ENCODE measurements at places on chromosomes 5 and 9.
A peak's percentile ranks its signal among the peaks of the same experiment; 100 is the strongest.

DNA sequence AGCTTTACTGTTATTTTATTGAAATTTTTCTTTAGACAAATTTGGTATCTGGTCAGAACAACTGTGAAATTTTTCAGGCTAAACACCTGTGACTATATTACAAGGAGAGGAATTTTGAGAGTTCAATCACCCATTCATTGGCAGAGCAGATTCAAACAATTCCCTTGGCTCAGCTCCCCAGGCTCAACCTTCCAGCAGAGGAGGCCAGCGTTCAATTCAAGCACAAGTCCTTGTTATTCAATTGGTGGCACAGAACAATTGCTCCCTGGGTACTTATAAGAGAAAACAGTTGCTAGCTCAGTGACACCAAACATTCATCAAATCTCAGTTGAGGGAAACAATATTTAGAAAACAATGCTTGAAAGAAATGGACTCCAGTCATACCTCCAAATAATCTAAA lies 83.3 kb downstream of the SUSD1 start:
- DNase-seq, result no peak

GRCh38 chr5:77936365-77936693 lies 160.2 kb upstream of the TBCA start:
- no peak for DNase-seq

DNA sequence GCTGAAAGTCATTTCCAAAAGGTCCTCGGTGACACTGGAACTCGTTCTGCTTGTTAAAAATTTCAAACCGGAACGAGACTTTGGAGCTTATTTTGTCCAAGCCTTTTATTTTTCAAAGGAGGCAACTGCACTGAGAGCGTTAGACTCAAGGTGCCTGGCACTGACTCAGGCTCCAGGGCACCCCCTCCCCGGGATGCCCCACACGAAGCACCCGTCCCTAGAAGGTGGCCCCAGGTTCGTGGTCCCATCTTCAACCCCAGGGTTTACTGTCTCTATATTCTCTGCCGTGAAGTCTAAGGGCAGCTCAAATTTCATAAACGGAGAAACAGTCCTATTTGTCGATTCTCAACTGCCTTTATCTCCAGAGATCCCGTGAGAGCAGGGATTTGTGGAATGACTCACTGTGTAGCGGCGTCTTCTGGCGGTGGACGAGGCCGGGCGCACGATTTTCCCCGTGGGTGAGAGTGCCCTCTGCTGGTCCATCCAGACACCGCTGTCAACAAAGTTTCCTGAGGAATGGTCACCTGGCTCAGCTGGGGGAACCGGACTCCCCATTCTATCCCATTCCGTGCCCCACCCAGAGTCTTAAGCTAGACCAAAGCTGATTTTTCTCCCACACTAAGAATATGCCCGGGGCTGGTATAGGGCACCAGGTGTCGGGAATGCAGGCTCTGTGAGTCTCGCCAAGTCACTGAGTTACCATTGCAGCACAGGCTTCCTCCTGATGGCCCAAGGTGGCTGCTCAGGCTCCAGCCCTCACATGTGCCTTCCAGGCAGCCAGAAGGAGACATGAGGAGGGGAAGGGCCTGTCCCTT lies 27.1 kb upstream of the SLC6A19 start:
- peak; percentile 71 for DNase-seq

- peak; percentile 11 for DNase-seq
Observed at GRCh38 chr9:22622815-22623214, 176.2 kb downstream of the DMRTA1 start.

DNA sequence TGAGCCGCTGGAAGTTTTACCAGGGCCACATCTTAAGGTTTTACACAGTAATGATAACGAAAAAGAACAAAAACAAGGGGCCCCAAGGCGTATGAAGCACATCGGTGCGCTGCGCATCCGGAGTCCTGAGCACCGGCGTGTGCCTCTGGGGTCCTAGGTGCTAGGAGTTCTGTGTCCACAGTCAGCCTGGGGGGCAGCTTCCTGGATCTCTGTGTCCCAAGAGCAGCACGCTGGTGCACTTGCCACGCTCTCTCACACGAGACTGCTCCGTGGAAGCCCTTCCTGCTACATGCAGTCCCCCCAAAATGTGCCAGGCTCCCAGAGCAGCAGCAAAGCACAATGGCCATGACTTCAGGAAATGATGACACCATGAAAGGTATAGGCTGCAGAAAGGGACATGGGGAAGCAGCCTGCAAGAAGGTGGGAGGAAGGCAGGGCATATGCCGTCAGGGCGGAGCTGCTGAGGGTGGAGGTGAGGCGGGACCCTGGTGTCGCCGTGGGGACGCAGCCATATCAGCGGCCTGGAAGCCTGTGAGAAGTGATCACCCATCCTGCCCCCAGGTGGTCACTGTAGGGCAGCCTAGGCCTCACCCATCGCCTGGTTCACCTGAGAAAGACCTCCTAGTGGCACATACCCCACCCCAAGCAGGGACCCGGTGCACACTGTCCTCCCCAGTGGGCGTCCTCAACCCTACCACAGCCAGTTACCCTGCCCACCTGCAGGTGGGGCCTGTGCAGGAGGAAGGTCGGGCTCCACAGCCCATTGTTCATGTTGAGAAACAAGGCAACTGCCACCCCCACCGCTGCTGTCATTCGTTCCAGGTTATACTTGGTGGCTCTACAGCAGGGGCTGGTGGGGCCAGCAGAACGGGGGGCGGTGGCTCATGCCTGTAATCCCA lies 23.6 kb upstream of the SLC6A3 start:
- DNase-seq, result peak; percentile 16

DNA sequence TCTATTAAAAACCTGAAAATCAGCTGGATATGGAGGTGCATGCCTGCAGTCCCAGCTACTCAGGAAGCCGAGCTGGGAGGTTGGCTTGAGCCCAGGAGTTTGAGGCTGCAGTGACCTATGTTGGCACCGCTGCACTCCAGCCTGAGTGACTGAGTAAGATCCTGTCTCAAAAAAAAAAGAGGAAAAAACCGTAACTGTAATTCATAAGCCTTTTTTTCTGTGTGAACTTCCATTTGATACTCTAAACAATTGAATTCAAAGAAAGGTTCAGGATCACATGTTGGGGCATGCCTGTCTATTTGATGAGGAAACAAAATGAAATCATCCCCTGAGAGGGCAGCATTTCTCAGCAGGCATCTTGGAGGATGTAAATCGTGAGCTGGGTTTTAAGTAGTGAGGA lies 38.8 kb downstream of the ITGA2 start:
- peak; percentile 34 for DNase-seq

GRCh38 chr5:71587766-71588532 lies 809 bp downstream of the MCCC2 start:
- peak; percentile 21 for DNase-seq

GRCh38 chr9:108861997-108862396 lies at the start of gene ACTL7A:
Gene ACTL7A, plus strand, starts transcription at chr9:108862266. Its CDS starts 57 bp downstream, at chr9:108862323.
- no peak for DNase-seq

GRCh38 chr9:105881654-105882349 lies 187.5 kb downstream of the TMEM38B start:
- DNase-seq, result peak; percentile 39

DNA sequence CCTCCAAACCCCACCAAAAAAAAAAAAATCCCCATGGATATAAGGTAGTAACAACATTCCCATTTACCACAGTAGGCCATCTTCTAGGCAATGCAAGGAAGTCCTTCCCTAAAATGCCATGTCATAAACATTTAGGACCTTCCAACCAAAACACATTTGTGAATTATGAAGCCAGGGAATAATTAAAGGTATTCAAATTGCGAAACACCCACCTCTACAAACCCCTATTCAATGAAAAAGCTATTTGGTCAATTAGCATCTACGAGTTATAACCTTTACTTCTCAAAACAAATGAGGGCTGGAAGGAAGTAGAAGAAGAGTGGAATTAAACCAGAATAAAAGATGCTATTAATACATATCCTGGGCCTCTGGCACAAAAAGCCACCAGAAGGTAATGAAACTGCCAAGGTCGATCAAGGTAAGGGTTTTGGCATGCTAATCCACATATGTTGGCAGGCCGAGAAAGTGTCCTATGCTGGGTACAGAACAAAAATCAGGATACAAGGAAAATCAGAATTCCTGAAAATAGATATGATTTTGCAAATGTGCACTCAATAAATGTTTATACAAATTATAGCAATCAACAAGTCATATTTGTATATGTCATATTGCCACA lies 47.7 kb downstream of the MTMR12 start:
- DNase-seq, result no peak

DNA sequence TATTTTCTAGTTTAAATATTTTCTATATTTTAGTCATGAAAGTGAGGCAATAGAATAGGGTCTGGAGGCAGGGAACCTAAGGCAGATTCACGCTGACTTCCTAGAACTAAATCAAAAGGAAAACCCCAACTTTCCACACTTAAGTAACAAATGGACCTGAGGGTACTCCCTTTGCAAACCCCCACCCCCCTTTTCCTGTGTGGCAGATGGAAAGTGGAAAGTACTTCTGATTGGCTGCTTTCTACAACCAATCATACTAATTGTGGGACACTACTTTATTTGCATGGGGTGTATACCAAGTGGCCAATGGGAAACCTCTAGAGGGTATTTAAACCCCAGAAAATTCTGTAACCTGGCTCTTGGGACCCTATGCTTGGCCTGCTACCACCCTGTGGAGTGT lies 4.8 kb upstream of the CENPH start:
- no peak for DNase-seq

- DNase-seq, result no peak
Observed at GRCh38 chr9:121447321-121447834, 52.3 kb downstream of the GGTA1 start.

GRCh38 chr5:75405296-75405695 lies 68.3 kb downstream of the HMGCR start:
- DNase-seq, result no peak

DNA sequence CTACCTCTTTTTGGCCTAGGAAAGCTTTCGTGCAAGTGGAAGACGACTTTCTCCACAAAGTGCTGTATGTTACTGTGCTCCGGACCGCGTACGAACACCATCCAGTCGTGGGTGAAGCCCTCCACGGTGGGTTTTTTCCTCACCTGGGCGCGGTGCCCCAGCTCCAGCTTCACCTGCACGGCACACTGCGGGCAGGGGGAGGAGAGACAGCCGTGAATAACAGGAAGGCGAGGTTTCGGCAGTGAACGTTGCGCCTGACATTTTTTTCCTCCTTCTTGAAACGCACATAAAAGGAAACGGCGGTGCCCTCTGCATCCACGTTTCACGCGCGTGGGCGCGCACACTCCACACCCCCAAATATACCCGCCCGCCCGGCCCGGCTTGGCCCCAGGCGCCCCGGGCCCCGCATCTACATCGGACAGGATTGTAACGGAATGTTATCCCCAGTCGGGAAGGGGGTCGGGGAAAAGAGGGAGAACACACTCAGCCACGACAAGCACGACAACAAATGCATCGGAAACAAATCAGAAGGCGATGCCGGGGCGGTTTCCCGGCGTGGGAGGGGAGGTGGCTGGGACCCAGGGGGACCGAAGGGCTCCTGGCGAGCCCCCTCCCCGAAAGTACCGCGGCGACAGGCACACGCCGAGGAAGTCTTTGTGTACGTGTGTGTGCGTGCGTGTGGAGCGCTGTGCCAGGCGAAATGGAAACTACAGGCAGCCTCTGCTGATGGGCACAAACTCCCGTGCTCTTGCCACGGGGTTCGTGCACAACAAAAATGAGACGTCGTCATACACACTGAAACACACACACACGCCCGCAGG lies 1.4 kb downstream of the MLLT3 start:
- peak; percentile 57 for DNase-seq

- DNase-seq, result peak; percentile 75
Observed at GRCh38 chr9:109520475-109521132, 22.5 kb upstream of the PTPN3 start.

GRCh38 chr9:134986957-134987356 lies 69.2 kb upstream of the FCN1 start:
- DNase-seq, result no peak

DNA sequence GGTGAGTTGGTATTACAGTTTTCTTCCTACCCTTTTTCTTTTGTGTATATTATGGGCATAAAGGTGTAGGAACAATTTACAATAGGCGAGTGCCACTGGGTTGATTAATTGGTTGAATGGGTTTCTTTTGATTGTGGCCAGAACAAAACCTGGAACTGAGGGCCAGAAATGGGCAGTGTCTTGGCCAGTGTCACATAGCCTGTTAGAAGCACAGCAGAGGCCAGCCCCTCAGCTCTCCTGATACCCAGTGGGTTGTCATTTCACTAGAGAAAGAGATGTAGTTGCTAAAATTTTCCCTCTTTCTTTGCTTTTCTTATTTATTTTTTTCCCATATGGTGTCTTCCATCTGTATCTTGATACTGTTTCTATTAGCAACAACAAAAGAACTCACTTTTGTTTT lies 38.8 kb upstream of the SEMA6A start:
- DNase-seq, result no peak

GRCh38 chr9:81669041-81669651 lies 20.2 kb downstream of the TLE1 start:
- DNase-seq, result peak; percentile 67

DNA sequence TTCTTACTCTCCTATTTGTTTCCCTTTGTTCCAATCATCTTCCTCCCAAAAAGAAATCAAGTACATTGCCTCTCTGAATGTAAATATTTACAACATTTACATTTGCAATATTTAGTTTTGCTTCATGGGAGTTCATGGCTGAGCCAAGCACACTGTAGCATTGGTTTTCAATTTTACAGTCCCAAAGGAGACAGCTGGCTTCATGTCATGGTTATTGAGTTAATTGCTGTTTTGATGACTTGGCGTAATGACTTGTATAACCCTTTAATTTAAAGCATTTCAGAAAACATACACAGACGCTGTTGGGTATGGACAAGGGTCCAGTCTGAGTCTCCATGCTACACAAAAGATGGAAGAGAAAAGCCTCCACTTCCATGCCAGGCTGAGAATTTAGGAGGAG lies 25.6 kb upstream of the VLDLR start:
- no peak for DNase-seq

DNA sequence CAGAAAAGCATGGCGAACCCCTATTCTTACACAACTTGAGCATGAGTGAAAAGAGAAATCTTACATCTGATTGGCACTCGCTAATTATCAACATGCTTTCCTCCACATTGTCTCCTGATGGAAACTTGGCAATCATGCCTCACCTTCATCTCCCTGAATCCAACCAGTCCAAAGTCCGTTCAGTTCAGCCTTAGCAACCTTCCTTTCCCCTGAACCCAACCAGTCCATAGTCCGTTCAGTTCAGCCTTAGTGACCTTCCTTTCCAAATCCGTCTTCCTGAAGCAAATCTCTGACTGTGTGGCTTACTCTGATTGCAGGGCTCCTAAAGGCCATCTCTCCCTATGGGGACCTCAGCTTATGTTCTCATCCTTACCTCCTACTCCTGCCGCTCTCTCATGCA lies 538.3 kb upstream of the CLINT1 start:
- DNase-seq, result no peak

- no peak for DNase-seq
Observed at GRCh38 chr5:178212241-178213002, 8.1 kb downstream of the HNRNPAB start.

GRCh38 chr5:74051076-74051475 lies 425.1 kb downstream of the ARHGEF28 start:
- no peak for DNase-seq

GRCh38 chr9:13502484-13502883 lies 223.0 kb upstream of the MPDZ start:
- DNase-seq, result peak; percentile 69

- peak; percentile 65 for DNase-seq
Observed at GRCh38 chr5:177468685-177469628, 4.5 kb downstream of the DBN1 start.

GRCh38 chr9:34993502-34994259 lies 4.1 kb downstream of the DNAJB5 start:
- peak; percentile 85 for DNase-seq

GRCh38 chr5:60487885-60488442 lies 212.0 kb downstream of the DEPDC1B start:
- DNase-seq, result no peak

GRCh38 chr5:171207256-171207847 lies 101.7 kb upstream of the TLX3 start:
- peak; percentile 30 for DNase-seq
